COLO829 (cell line): ENCODE measurements at places on chromosomes 4 and X.
A peak's percentile ranks its signal among the peaks of the same experiment; 100 is the strongest.

DNA sequence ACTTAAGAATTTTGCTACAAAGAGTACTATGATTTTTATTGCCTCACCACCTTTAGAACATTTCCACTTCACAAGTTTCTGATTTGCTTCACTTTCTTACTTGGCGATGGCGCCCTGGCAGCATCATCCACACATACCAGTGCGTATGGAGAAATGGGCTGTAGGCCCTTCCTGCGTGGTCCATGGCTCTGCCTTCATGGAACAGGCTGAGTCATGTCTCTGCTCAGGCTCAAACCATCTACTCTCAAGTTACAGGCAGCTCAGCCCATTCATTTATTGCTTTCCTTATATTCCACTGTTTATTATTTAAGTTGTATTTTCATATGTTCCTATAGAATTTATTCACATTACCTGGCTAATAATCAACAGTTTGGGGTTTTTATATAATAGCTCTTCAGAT is 21.1 kb downstream of the CASP3 start:
- no peak for DNase-seq

GRCh38 chr4:108148316-108148715 is 20.4 kb downstream of the LEF1 start:
- DNase-seq = no peak

DNA sequence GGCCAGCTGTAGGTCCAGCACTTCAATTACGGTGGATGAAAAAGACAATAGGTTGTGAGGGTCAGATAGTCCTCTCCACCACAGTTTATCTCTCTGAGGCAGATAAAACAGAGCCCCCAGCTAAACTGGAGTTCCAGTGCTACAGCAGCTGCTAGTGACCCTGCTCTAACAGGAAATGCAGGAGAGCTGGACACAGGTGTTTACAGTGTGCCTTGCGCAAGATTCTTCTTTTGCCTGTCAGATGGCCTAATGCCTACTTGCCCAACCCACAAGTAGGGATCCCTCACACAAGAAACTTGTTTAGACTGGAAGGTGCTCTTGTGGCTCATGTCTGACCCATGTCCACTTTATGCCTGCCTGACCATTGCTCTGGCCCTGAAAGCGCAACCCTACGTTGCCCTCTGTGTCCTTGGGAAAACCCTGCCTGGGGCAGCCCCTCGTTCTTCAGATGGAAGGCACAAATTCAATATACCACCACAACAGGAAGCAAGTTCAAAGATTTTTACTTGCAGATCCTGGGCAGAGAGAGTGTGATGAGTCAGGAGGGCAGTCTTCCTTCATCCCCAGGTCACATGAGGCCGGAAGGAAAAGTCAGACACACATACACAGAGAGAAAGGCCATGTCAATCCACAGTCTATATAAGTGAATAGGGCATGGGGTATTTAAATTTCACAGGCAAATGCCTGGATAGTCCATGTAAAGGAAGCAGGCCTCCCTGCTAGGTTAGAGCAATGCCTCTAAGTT is 105.1 kb upstream of the ADGRL3 start:
- DNase-seq = no peak

- no peak for DNase-seq
Measured at GRCh38 chr4:121873604-121874003, 3.3 kb upstream of the BBS7 start.

- no peak for DNase-seq
Measured at GRCh38 chr4:106717091-106717490, 319.0 kb downstream of the DKK2 start.

DNA sequence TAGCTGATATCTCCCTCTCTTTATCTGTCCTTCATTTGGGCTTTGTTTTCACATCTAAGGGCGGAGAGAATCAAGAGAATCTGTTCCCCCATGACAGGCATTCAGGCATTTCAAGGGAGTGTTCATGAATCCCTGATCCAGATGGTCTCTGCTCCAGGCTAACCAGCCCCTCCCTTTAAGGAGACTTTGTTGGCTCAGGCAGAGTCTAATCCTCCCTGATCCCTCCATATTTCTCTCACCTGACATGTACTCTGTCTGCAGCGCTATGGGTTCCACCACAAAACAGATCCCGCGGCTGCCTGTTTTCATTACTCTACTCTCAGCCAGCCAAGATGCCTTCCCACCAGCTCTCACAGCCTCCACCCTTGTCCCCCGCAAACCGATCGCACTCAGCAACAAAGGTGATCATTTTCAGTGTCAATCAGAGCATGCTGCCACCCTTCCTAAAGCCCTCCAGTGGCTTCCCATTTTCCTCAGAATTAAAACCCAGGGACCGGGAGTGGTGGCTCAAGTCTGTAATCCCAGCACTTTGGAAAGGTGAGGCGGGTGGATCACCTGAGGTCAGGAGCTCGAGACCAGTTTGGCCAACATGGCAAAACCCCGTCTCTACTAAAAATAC is 30.3 kb upstream of the SLC2A9 start:
- no peak for DNase-seq

- no peak for DNase-seq
Measured at GRCh38 chrX:12446342-12447075, 308.2 kb downstream of the FRMPD4 start.

GRCh38 chr4:153676984-153677383 is 7.1 kb upstream of the TLR2 start:
- DNase-seq = peak; percentile 78

- DNase-seq = no peak
Measured at GRCh38 chr4:114052227-114052626, 72.8 kb upstream of the ARSJ start.

GRCh38 chr4:12852338-12853307 is 631.5 kb downstream of the RAB28 start:
- DNase-seq = peak; percentile 53
